ENCODE measurements at places on chromosomes 4 and X.

- DNase-seq, result peak; percentile 2
Observed at GRCh38 chr4:82798168-82799005, at the start of gene SCD5. Gene SCD5 (minus strand): TSS chr4:82798796. CDS start chr4:82798537, 259 bp downstream.

DNA sequence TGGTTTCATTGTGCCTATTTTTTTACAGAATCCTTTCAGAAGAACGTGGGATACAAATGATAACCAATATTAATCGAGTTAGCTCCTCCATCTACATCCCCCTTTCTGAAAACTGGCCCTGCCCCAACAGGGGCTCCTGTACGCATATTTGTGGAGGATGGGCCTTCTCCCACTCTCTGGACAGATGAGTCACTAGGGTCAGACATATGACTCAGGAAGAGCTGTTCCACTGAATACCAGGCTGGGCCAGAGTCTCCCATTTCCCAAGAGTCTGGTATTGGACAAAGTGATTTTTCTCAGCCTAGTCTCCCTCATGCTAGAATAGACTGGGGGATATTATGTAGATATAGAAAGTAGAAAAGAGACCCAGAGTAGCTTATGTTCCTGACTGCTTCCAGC is 142.4 kb downstream of the TSPAN5 start:
- no peak for DNase-seq

GRCh38 chr4:74555843-74556242 is 110.9 kb downstream of the AREG start:
- no peak for DNase-seq

DNA sequence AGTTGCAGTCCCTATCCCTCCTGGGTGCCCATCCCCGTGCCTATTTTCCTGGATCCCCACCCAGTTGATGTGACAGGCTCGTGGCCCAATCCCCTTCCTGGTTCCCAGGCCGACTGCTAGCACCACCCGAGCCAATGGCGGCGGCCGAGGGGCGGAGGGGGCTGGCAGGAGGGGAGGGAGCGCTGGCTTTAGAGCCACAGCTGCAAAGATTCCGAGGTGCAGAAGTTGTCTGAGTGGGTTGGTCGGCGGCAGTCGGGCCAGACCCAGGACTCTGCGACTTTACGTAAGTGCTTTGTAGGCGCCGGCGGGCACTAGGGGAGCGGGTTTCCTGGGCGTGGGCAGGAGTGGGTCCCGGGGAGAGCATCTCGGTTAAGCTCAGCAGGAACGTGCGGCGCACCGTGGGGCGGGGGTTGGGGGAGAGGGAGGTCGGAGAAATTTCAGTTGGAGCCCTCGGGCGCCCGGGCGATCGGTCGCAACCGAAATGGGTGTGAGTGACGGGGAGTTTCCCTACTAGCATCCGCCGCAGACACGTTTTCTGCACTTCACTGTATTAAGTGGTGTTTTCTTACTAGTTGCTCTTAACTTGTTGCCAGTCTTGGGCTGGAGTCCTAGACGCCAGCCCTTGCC is at the start of gene PLS3:
PLS3 (plus strand) TSS at position 197 of the 627 bp plus-strand sequence. CDS start 49,077 bp downstream, outside the sequence.
- no peak for DNase-seq

DNA sequence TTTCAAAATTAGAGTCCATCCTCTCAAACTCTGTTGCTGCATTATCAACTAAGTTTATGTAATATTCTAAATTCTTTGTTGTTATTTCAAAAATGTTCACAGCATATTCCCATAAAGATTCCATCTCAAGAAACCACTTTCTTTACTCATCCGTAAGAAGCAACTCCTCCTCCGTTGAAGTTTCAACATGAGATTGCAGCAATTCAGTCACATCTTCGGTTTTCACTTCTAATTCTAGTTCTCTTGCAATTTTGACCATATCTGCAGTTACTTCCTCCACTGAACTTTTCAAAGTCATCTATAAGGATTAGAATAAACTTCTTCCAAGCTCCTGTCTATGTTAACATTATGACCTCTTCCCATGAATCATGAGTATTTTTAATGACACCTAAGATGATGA is 216.6 kb upstream of the SLC7A11 start:
- DNase-seq, result no peak

DNA sequence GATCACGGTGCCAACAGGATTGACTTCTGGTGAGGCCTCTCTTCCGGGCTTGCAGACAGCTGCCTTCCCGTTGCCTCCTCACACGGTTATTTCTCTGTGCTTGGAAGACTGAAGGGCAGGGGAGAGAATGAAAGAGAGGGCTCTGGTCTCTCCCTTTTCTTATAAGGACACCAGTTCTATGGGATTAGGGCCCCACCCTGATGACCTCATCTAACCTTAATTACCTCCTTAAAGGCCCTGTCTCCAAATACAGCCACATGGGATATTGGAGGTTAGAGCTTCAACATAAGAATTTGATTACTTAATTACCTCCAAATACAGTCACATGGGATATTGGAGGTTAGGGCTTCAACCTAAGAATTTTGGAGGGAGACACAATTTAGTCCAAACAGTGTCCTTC is 46.5 kb downstream of the EVC start:
- no peak for DNase-seq

GRCh38 chrX:120763269-120763668 is 112.4 kb downstream of the CT47B1 start:
- DNase-seq, result no peak

DNA sequence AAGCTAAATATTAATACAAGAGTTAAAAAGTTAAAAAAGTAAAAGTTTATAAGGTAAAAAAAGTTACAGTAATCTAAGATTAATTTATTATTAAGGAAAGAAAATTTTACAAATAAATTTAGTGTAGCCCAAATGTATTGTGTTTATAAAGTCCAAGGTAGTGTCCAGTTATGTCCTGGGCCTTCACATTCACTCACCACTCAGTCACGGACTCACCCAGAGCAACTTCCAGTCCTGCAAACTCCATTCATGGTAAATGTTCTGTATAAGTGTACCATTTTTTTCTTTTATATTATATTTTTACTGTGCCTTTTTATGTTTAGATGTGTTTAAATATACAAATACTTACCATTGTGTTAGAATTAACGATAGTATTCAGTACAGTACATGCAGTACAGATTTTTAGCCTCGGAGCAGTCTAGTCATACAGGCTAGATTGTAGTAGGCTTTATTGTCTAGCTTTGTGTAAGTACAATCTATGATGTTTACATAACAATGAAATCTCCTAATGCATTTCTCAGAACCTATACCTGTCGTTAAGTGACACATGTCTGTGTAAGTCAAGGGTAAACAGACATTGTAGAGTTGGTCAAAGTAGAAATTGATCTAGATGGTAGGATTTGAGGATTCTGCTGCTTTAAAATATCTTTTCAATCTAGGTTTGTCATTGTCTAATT is 197.7 kb downstream of the GC start:
- no peak for DNase-seq

GRCh38 chr4:99645638-99646037 is 12.0 kb downstream of the C4orf54 start:
- no peak for DNase-seq

DNA sequence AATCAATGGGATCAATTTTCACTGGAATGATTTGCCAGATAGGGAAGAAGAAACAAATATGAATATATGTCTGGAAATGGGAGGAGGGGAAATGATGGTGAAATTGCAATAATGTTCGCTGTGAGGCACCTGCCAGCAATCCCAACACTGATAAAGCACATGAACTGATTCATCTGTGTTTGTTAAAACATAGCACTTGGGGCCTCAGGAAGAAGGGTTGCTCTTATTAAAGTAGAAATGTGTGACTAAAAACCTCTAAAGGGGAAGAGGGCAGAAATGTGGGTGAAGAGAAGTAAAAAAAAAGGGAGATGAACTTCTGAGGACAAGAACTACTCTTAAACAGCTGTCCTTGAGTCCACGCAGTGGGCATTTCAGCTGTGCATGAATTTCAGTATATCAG is 101.4 kb downstream of the C4orf51 start:
- no peak for DNase-seq

DNA sequence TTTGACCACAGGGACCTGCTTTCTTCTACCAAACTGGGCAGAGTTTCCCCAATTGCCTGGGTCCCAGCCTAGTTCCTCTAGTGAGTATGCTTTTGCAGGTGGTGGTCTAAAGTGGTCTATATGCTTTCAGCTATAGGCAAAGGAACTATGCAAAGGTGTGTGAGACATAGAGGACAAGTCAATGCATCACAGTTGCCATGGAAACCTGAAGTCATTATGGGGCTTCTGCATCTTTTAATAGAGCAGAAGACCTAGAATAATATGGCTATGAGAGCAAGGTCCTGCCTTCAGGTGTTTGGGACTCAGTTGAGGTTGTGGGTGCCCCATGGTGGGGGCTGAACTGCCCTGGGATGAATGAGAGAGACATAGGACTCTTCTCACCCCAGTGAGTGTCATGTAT is 92.1 kb upstream of the RAB40AL start:
- no peak for DNase-seq

GRCh38 chr4:56197387-56197786 is 189.9 kb downstream of the AASDH start:
- no peak for DNase-seq

DNA sequence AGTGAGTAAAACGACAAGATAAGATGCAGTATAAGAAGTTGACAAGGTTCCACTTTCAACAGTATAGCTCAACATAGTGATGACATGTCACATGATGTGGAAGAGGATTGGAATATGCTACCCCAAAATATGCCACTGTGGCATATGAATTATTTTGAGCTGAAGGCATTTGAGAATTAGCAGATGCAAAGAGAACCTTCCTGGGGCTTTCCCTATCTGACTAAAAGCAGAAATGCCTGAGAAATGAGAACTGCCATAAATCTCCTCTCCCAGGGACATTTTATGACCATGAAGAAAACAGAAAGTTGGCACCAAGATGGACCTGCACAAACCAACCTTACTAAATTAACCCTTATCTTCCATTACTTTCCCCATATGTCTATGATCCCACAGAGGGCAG is 24.8 kb downstream of the CDKN2AIP start:
- no peak for DNase-seq

GRCh38 chr4:55509266-55509665 is 37.4 kb downstream of the CLOCK start:
- no peak for DNase-seq

DNA sequence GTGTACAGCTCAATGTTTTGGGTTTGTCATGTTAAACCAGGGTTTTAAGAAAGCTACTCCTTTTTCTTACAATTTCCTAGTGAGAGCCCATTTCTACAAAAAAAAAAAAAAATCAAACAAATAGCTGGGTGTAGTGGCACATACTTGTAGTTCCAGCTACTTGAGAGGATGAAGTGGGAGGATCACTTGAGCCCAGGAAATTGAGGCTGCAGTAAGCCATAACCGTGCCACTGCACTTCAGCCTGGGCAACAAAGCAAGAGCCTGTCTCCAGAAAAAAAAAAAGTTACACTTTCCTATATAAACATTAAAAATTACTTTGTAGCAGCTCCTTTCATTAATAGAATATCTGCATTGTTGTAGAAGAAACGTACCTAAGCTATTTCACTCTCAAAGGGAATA is 166.7 kb downstream of the HS6ST2 start:
- DNase-seq, result no peak

- no peak for DNase-seq
Observed at GRCh38 chr4:159229164-159229563, 126.3 kb downstream of the RAPGEF2 start.

DNA sequence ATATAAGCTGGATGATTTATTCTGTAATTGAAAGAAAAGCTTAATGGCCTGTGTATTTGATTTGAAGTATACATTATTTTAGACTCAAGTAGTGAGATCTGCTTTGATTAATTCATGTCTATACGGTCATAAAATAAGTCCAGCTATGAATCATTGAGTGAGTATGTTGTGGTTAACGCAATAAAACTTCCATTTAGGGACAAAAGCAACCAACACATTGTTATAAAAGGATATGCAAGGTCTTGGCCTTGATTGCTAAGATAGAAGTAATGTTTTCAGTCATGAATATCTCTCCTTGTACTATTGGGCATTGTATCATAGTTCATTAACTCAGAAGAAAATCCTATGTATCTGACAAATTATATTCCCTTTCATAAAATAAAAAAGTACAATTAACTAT is 162.1 kb downstream of the EPHA5 start:
- no peak for DNase-seq

- DNase-seq, result no peak
Observed at GRCh38 chr4:54971474-54971950, 153.9 kb downstream of the KDR start.

GRCh38 chrX:111411983-111412382 is at the start of gene DCX:
Gene DCX (minus strand): TSS chrX:111412192. CDS start chrX:111410398, 1,794 bp downstream.
- DNase-seq, result no peak

DNA sequence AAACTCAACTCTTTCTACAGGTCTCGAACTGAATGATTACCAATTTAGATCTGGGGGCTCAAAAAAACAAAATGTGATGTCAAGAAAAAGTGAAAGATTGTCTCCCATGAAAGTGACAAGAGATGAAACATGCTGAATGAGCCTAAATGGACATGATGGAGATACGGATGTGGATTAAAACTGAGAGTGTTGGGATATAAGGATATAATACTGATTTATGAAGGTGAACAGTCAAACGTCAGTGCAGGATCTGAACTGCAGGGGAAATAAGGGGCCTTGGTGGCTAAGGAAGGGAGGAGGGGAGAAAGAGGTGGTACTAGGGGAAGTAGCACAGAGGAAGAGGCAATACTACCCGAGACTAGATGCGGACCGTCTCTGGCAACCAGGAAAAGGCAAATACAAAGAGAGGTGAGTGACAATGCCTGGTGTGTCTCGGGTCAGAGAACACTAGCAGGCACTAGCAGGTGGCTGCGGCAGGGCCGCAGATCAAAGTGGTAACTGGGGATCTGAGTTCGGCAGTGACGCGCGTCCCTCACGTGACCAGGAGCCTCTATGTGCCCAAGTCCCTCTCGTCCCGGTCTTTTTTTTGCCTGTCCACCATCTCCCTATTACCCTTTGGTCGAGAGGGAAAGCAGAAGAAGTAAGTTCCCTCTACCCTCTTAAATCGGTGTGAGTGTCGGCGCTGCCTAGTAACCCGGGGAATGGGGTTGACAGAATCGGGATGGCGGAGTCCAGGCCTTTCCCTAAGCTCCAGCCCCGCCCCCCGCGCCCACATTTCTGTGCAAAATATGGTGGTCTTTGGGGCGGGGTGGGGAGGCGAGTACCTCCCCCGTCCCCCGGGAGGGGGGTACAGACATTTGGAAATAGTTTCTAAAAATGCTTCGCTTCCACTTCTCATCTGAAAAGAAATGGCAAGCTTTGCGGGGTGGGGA is at the start of gene TCEAL1:
TCEAL1 (plus strand) TSS at position 590 of the 932 bp plus-strand sequence. CDS start 942 bp downstream, outside the sequence.
- peak; percentile 2 for DNase-seq

DNA sequence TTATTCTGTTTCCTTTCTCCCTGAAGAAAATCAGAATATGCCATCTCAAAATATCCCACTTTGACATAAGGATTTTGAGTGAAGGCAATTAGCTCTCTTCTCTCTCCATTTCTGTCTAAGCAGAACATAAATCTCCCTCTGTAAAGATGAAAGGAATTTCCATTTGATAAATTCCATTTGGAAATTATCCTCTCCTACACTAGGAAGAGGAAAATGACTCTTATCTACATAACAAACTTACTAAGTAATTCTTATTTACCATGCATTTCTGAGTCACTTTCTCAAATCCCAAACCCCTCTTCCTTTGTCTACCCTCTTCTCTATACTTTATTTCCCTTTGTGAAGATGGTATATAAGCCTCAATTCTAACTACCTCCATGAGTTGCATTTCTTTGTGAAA is 11.4 kb downstream of the TBCK start:
- DNase-seq, result no peak

GRCh38 chr4:63349674-63350025 is 1059.6 kb downstream of the TECRL start:
- DNase-seq, result no peak

GRCh38 chr4:21879187-21879586 is 69.4 kb downstream of the KCNIP4 start:
- DNase-seq, result no peak

All from stimulated activated naive CD4-positive, alpha-beta T cell treated with Interleukin-2 at 50 U/mL for 16 hours (primary cell).